ENCODE measurements at places on chromosomes 1 and 21.

DNA sequence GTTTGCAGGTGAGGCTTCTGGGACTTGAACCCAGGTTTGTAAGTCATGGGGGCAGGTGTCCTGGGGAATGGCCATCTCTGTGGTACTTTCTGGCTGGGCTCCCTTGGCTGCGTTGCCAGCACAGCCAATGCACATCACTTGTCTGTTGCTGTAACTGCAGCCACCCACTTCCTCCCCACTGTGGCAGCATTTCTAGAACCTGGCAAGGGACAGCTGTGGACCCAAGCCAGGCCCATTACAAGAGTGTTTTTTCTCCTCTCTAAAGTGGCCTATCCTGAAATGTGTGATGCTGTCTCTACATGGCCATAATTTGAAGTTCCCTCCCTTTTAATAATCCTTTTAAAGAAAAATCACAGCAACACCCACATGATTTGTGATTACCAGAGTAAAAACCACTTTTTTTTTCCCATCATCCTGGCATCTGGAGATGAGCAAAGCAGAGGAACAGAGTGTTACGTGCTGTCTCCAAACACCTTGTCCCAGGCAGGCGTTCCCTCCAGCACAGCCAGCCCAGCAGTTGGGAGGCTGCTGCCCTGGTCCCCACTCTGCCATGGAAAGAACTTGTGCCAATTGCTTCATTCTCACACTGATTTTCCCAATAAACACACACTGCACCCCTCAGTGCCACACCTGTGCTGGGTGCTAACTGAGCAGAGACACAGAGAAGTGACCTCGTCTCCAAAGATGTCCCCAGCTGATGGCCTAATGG lies 360.6 kb upstream of the USP24 start:
- DNase-seq = no peak

DNA sequence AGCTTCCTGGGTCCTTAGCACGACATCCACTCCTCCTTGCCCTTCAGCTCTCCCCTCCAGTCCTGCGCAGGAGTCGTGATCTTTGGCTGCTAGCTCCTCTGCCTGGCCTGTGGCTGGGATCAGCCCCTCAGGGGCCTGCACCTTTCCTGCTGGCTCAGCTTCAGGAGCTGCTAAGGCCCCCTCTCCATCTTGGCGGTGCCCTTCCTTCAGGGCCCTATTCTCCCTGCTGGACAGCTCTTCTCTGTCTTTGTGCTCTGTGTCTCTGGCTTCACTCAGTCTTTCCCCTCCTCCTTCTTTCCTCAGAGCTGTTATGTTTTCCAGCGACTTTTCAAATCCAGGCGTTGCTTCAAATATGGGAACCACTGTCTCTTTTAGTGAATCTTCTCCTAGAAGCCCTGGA lies 59.5 kb upstream of the LRRC53 start:
- DNase-seq = no peak

DNA sequence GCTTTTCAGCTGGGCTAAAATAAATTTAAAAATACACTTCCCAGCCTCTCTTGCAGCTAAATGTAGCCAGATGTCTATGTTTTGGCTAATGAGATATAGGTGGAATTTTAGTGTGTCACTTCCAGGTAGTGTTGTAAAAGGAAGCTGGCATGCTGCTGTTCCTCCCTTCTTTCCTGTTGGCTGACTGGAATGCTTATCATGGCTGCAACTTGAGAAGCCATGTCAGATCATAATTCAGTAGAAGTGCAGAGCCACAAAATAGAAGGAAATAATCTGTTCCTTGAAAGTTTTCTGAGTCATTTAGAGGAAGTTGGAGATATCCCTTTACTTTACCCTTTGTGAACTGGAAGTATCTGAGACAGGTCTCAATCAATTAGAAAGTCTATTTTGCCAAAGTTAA lies 10.9 kb upstream of the RBM15 start:
- DNase-seq = no peak

DNA sequence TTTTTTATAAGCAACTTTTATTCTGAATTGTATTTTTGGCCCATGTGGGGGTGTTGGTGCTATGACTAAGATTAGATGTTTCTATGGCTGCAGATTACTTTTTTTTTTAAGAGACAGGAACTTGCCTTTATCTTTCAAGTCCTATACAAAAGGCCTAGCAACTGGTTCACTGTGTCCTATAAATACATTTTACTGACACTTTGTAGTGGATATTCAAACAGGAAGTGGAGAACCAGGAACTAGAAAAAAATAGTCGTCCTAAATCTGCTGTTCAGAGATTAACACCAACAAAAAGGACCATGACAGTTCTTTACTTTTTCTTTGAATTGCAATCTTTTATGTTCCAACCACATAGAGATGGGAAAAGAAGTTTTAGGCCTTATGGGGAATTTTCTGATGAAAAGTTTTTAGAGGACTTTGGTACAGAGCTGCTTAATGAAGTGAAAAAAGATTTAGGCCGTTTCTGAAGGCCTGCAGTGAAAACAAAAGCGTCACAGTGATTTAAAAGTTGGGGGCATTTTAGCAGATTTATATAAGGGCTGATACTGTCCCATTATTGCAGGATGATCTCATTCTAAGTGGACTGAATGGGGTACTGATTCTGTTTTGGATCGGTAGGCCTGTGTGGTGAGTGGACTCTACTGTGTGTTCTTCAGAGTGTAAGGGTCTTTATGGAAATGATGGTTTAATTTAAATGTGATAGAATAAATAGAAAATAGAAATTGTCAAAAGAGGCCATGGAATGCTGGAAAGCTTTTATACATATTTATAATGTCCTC lies 136.4 kb upstream of the DEPDC1 start:
- no peak for DNase-seq

DNA sequence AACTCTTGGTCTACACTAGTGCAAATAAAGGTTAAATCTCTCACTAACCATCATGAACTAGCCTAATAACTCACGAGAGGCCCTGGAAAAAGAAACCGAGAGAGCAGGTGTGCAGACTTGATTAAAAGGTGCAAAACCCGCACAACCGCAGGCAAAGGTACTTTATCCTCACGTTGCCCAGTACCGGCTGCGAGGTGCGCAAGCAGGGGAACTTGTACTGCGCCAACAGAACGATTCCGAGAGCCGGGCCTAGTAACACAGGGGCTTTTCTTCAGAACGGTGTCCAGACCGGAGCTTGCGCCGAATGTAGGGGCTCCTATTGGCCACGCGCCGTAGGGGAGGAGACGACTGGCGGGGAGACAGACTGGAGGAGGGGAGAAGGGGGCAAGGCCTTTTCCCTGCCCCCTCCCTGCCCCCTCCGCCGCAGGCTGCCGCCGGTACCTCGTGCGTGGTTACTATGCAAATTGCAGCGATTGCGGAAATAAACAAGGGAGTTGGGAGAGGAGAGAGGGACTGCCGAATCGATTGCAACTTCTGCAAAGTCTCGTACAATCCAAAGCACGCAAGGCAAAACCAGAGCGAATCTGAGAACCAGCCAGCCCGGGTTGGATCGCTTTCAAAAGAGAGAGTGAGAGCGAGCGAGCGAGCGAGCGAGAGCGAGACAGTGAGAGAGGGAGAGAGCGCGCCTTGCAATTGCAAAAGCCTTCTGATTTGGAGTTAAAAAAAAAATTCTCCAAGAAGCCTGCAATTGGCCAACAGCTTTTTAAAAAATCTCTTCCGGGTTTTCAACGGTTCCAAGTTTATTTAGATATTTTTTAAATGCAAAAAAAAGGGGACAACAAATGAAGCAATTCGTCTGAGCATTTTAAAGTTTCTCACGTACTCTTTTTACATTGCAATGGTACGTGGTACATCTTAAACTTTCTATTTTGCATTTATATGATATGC lies 5.4 kb upstream of the NFIA start:
- peak; percentile 96 for DNase-seq

DNA sequence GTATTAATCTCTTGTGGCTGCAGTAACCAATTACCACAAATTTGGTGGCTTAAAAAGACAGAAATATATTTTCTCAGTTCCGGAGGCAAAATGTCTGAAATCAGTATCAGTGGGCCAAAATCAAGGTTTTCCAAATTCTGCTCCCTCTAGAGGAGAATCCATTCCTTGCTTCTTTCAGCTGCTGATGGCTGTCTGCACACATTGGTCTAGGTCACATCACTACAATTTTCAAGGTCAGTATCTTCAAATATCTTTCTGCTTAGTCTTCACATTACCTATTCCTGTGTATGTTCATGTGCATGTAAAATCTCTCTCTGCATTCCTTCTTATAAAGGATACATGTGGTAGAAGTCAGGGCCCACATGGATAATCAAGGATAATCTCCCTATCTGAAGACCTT lies 999.4 kb downstream of the KCNT2 start:
- DNase-seq = no peak

DNA sequence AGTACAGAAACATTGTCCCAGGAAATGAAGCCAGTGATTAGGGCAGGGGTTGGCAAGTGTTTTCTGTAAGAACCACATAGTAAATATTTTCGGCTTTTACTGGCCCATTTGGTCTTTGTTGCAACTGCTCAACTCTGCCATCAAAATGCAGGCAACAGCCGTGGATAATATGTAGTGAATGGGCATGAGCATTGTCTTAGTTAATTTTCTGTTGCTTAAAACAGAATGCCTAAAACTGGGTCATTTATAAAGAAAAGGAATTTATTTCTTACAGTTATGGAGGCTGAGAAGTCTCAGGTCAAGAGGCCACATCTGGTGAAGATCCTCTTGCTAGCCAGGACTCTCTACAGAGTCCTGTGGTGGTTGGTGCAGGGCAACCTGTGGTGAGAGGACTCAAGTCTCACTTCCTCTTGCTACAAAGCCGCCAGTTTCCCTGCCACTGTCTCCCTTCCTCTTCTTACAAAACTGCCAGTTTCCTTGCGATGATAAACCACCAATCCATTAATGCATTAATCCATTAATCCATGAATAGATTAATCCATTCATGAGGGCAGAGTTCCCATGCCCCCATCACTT lies 166.4 kb downstream of the PSMG1 start:
- DNase-seq = peak; percentile 94

- DNase-seq = no peak
These were observed 23.8 kb downstream of the LRRC71 start for GRCh38 chr1:156944268-156944667.

GRCh38 chr1:225996946-225997545 lies 2.1 kb downstream of the SDE2 start:
- DNase-seq = peak; percentile 50

- DNase-seq = no peak
These were observed 252.8 kb upstream of the ADGRL2 start for GRCh38 chr1:81547912-81548303.

- DNase-seq = no peak
These were observed 47.2 kb upstream of the VANGL1 start for GRCh38 chr1:115594600-115594999.

- no peak for DNase-seq
These were observed 2.4 kb downstream of the ADPRS start for GRCh38 chr1:36091141-36091540.

DNA sequence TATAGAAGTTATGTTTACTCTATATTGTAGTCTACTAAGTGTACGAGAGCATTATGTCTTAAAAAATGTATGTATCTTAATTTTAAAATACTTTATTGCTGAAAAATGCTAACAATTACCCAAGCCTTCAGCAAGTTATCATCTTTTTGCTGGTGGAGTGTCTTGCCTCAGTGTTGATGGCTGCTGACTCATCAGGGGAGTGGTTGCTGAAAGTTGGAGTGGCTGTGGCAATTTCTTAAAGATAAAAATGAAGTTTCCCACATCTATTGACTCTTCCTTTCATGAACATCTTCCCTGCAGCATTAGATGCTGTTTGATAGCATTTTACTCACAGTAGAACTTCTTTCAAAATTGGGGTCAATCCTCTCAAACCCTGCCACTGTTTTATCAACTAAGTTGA lies 95.8 kb downstream of the CDC7 start:
- no peak for DNase-seq

GRCh38 chr21:37763298-37763697 lies 153.0 kb downstream of the KCNJ6 start:
- DNase-seq = no peak

GRCh38 chr1:198747127-198747526 lies 108.3 kb downstream of the PTPRC start:
- peak; percentile 12 for DNase-seq

DNA sequence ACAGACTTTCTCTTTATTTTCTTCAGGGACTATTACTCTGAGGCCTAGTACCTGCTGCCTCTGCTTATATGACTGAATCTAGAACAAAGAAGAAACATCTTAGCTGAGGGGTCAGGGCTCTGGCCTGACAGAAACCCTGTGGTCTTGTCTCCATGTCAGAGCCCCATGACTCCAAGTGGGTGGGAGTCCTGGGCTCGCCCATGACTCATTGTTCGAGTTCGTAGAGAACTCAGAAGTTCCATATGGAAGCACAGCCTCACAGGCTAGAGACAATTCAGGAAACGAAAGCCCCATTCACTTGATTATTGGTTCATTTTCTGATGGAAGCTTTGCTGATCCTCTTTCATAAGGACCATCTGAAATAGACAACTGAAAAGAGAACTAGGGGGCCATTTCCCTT lies 73.2 kb downstream of the CD58 start:
- no peak for DNase-seq

DNA sequence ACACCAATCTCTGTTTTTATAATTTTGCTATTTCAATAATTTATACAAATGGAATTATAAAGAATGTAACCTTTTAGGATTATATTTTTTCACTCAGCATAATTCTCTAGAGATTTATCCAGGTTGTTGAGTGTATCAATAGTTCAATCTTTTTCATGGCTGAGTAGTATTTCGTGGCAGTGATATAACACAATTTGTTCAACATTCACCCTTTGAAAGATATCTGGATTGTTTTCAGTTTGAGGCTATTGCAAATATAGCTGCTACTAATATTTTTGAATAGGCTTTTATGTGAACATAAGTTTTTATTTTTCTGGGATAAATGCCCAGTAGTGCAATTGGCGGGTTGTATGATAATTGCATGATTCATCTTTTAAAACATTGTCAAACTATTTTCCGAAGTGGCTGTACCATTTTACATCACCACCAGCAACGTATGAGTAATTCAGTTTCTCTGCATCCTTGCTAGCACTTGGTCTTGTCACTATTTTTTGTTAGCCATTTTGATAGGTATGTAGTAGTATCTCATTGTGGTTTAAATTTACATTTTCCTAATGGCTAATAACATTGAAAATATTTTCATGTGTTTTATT lies 55.6 kb upstream of the ABCD3 start:
- DNase-seq = no peak

DNA sequence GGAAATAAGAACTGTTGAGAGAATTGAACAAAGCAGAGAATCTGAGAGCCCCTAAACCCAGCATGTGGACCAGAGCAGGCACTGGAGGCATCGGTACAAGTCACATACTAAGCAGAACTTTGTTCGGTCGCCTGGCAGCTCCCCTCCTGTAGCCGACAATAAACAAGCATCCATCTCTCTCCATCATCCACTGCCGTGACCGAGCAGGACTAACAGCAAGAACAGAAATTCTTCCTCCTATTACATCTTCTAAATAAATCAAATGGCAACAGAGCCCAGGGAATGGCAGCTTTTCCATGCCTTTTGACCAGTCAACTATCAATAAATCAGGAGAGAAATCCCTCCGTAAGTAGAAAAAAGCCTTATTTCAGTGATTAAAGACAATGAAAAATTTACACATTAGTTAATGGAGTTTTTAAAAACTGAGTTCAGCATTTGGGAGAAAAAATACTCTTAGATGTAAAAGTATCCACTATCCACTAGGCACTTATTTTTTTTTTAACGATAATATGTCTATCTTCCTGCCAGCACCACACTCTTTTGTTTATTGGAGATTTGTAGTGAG lies 36.5 kb downstream of the PTPN14 start:
- DNase-seq = no peak
